ENCODE measurements at places on chromosomes 11 and 22. TPM values are rescaled to one million over a fixed set of nuclear protein-coding genes. Genes with fewer than 3 reads are reported as not detected.

GRCh38 chr22:42688241-42689211 lies 32.1 kb downstream of the A4GALT start:
- H3K27me3 ChIP-seq: no peaks in the 10 kb centered on the region
- peaks cover 68% of the 10 kb centered on the region for H3K4me1 ChIP-seq
- peak overlapping the region; percentile 99 for H3K27ac ChIP-seq
- DNase-seq: peak; percentile 100
- H3K36me3 ChIP-seq: peaks cover 17% of the 10 kb centered on the region
- H3K4me3 ChIP-seq: no peak overlapping the region

DNA sequence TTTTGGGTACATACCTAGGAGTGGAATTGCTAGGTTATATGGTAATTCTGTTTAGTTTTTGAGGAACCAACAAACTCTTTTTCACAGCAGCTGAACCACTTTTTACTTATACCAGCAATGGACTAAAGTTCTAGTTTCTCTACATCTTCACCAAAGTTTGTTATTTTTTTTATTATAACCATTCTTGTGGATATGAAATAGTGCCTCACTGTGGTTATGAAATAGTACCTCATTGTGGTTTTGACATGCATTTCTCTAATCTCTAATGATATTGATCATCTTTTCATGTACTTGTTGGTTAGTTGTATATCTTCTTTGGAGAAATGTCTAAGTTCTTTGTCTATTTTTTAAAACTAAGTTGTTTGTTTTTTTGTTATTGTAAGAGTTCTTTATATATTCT lies 27.2 kb downstream of the STIM1 start:
- no peaks in the 10 kb centered on the region for H3K27me3 ChIP-seq
- no peak for DNase-seq
- H3K27ac ChIP-seq: no peak overlapping the region

- no peaks in the 10 kb centered on the region for H3K36me3 ChIP-seq
- H3K27ac ChIP-seq: no peak overlapping the region
- H3K4me1 ChIP-seq: peaks cover 11% of the 10 kb centered on the region
- peaks cover 15% of the 10 kb centered on the region for H3K27me3 ChIP-seq
These were observed 4.3 kb downstream of the SSTR3 start for GRCh38 chr22:37207981-37208380.

- no peak overlapping the region for H3K4me3 ChIP-seq
- peaks cover 25% of the 10 kb centered on the region for H3K4me1 ChIP-seq
- H3K36me3 ChIP-seq: no peaks in the 10 kb centered on the region
- H3K27ac ChIP-seq: no peak overlapping the region
- no peaks in the 10 kb centered on the region for H3K27me3 ChIP-seq
These were observed 37.5 kb downstream of the TRIOBP start for GRCh38 chr22:37734402-37734700.

The KRTAP5-11 gene
- polyA plus RNA-seq: not detected

DNA sequence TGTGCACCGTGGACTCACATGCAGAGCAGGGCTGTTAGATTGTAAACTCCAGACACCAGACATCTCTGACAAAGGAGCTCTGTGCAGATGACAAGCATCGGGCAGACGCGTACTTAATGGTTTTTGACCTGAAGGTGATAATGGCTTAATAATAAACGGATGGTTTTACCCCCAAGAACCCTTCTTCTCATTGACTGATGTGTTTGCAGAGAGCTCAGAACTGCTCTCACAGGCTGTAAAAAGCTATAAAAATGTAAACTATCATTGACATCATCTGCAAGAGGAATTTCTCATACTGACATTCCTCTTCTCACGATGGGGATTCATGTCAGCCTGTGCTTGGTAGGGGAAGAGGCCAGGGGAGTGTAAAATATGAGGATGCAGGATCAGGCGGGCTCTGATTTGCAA lies 8.6 kb upstream of the ARHGAP8 start:
- no peaks in the 10 kb centered on the region for H3K36me3 ChIP-seq
- no peak for DNase-seq
- no peak overlapping the region for H3K4me3 ChIP-seq

DNA sequence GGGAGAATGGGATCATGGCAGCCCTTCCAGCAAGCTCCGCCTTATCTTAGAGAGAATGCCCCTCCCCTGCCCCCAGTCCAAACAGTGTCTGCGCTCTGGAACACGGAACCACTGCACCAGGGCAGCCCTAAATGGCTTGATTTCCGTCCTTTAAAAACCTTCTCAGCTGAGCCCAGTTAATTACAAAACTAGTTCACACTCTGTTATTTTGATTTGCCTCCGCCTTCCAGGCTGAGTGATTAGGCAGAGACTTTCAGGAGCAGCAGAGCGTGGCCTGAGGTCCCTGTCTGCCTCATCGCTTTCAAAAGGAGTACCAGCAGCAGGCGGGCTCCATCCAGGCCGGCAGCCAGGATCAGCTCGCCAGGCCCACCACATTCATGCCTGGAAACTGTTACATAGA lies 313.0 kb downstream of the BRD1 start:
- H3K4me3 ChIP-seq: no peak overlapping the region
- H3K27me3 ChIP-seq: peaks cover 8% of the 10 kb centered on the region
- H3K27ac ChIP-seq: no peak overlapping the region
- no peaks in the 10 kb centered on the region for H3K36me3 ChIP-seq
- H3K4me1 ChIP-seq: no peaks in the 10 kb centered on the region

The KIRREL3 gene
- 0.80 TPM for polyA plus RNA-seq

The RNF141 gene
- 22.7 TPM for polyA plus RNA-seq

The CELSR1 gene
- polyA plus RNA-seq: 3.4 TPM

DNA sequence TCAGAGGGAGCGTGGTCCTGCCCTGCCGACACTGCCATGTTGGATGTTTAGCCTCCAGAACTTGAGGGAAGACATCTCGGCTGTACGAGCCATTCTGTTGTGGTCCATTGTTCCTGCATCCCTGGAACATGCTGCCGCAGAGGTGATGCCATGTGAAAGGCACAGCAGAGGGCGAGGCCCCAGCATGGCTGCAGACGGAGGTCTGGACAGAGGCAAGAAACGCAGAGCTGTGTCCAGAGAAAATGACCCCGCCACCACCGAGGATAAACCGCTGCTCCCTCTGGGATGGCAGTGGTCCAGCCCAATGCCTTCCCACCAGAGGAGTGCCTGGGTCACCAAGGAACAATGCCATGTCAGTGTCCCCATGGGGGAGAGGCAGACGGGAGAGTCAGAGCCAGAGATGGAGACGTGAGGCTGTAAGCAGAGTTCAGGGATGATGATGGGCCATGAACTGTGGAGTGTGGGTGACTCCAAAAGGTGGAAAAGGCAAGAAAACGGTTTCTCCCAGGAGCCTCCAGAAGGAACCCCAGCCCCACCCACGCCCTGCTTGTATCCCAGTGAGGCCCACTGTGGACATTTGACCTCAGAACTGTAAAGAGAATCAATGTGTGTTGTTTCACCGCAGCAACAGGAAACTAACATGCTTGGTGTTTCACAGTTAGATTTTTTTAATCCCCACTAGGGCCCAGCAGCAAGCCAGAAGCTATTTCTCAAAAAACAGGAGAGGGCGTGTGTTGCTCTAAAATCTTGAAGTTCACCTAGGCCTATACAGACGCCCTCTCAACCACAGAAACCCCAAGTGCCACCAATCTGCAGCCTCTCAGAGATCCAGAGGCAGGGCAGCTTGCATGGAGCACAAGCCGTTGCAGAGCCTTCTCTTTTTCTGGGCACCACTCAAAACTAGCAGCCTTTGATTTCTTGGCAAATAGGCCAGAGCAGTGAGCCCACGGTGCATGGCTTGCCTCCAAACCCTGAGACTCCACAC lies 1422.9 kb downstream of the TBC1D22A start:
- no peaks in the 10 kb centered on the region for H3K27me3 ChIP-seq
- H3K4me3 ChIP-seq: no peak overlapping the region
- H3K27ac ChIP-seq: no peak overlapping the region

- peaks cover 35% of the 10 kb centered on the region for H3K4me1 ChIP-seq
- no peak overlapping the region for H3K27ac ChIP-seq
- H3K4me3 ChIP-seq: no peak overlapping the region
- DNase-seq: no peak
- peaks cover 28% of the 10 kb centered on the region for H3K27me3 ChIP-seq
These were observed 124.4 kb downstream of the CTTN start for GRCh38 chr11:70522593-70523311.

The DDX25 gene
- polyA plus RNA-seq: 0.22 TPM

DNA sequence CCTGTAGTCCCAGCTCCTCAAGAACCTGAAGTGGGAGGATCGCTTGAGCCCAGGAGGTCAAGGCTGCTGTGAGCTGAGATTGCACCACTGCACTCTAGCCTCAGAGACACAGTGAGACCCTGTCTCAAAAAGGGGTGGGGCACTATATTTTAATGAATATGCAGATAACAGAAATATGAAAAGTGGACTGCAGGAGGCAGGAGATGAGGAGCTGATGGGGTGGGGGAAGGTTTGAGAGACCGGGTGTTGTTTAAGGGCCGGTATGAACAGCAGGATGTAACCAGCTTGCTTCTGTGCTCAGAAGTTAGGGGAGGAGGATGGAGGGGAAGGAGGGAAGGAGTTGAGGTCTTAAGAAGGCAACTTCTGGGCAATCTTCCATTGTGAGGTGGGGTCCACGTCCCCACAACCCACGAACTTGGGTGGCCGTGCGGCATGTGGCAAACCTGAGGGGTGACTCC lies 1.3 kb upstream of the B4GALNT4 start:
- no peak for DNase-seq
- H3K4me1 ChIP-seq: peaks cover 16% of the 10 kb centered on the region
- no peak overlapping the region for H3K27ac ChIP-seq
- H3K36me3 ChIP-seq: no peaks in the 10 kb centered on the region
- no peak overlapping the region for H3K4me3 ChIP-seq

DNA sequence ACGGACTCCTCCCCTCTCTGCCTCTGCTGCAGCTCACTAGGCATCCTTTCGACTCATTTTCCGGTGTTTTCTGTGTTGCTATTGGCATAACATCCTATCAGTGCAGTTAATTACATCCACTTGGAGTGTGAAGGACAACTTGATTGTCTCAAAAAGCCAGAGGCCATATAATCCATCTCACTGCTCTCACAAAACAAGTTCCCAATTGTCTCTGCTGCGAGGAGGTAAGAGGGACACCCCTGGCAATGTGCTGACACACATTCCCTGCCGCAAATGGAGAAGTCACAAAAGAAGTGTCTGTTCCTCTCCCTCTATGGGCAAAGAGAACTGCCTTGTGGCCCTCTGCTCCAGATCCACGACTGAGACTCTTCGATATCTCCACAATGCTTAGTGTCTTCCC lies 618.4 kb downstream of the OPCML start:
- DNase-seq: no peak
- no peak overlapping the region for H3K27ac ChIP-seq

DNA sequence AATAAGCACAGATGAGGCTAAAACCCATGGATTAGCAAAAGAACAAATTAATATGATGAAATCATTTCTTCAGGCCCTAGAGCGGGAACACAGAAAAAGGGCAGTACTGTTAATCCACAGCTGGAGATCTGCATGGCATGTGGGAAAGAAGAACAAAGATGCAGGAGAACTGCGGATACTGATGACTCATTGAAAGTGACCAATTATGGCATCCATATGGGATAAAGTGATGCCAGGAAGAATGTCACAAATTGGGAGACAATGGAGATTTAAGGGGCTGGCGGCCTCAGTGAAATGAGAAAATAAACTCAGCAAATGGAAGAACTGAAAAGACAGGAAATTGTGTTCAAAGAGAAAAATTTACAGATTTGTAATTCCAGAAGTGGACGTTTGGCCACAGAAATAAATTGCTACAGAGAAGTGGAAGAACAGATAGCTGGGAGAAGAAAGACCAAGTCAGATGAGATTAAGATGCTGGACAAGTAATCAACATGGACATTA lies 39.4 kb downstream of the SIK3 start:
- H3K27me3 ChIP-seq: no peaks in the 10 kb centered on the region
- H3K4me3 ChIP-seq: no peak overlapping the region
- no peaks in the 10 kb centered on the region for H3K36me3 ChIP-seq
- DNase-seq: peak; percentile 32

The SYT12 gene
- polyA plus RNA-seq: 0.07 TPM

The TMPRSS6 gene
- 0.04 TPM for polyA plus RNA-seq

DNA sequence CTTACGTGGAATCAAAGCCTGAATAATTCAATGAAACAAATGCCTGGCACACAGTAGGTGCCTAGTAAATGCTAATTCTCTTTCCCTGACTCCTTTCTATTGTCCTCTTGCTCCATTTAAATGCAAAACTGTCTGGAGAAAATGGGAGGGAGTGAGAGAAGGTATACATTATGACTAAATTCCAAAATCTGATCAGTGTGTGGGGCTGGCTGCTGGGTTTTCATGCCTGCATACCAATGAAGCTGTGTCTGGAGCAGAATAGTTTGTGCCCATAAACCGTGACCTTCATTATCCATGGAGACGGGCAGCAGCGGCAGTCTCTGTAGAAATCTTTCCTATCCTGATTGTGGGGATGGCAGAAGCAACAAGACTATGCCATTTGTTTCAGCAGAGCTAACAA lies 223.4 kb upstream of the ZBED5 start:
- no peak overlapping the region for H3K4me3 ChIP-seq
- peaks cover 22% of the 10 kb centered on the region for H3K4me1 ChIP-seq
- peak overlapping the region; percentile 68 for H3K27ac ChIP-seq
- no peaks in the 10 kb centered on the region for H3K27me3 ChIP-seq
- DNase-seq: no peak
- H3K36me3 ChIP-seq: no peaks in the 10 kb centered on the region

- no peaks in the 10 kb centered on the region for H3K27me3 ChIP-seq
- no peaks in the 10 kb centered on the region for H3K4me1 ChIP-seq
- H3K4me3 ChIP-seq: no peak overlapping the region
- no peak for DNase-seq
These were observed 1054.3 kb upstream of the TENM4 start for GRCh38 chr11:80495116-80495515.

DNA sequence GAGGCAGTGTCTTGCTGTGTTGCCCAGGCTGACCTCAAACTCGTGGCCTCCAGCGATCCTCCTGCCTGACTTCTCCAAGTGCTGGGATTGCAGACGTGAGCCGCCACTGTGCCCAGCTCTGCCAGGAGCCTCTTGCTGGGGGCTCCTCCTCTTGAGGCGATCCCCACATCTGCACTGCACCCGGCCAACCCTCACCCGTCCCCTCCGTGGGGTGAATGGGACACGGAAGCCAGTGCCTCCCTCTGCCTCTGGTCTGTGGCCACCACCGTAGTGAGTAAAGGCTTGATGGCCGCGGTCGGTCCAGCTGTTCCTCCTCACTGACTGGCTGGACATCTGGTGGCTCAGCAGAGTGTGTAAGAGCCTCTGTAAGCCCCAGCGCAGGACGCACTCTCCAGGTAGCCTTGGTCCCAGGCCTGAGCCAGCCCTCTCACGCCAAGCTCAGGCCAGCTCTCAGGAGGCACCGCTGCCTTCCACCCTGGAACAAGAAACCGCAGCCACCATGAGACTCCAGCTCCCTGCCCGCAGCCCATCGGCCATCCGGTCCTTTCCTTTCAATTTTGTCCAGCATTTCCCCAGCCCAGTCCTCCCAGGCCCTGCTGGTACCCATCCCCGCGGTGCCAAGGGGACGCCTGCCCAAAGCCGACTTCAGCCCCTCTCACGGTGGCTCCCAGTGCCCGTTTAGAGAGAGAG lies 100.3 kb downstream of the BRD1 start:
- H3K27me3 ChIP-seq: peaks cover 49% of the 10 kb centered on the region
- no peaks in the 10 kb centered on the region for H3K4me1 ChIP-seq
- H3K27ac ChIP-seq: no peak overlapping the region

- no peak overlapping the region for H3K4me3 ChIP-seq
- DNase-seq: no peak
- H3K36me3 ChIP-seq: no peaks in the 10 kb centered on the region
- no peak overlapping the region for H3K27ac ChIP-seq
These were observed 800.9 kb upstream of the TENM4 start for GRCh38 chr11:80241766-80242165.

- DNase-seq: no peak
- no peaks in the 10 kb centered on the region for H3K27me3 ChIP-seq
- H3K27ac ChIP-seq: no peak overlapping the region
These were observed 4.6 kb downstream of the GTPBP1 start for GRCh38 chr22:38710351-38710750.

The CRYBB1 gene
- polyA plus RNA-seq: 0.79 TPM
